Thymus (tissue), 14 donors: ENCODE measurements at places on chromosomes 4 and X. TPM values are rescaled to one million over a fixed set of nuclear protein-coding genes. Genes with fewer than 3 reads are reported as not detected.

Gene MAGEB1
- total RNA-seq = 0.05 TPM

Gene MAGEA12
- total RNA-seq = not detected

Gene IL2RG
- total RNA-seq = 91.6 TPM

Gene FMR1NB
- total RNA-seq = 0.05 TPM

Gene SRPX2
- total RNA-seq = 1.6 TPM

Gene VCX3A
- total RNA-seq = not detected

Gene COX7B2
- total RNA-seq = not detected

Gene NAP1L3
- 3.8 TPM for total RNA-seq

Gene GSPT2
- total RNA-seq = 10.5 TPM

Gene CYLC1
- not detected for total RNA-seq

Gene MAGEE2
- not detected for total RNA-seq

Gene TLR10
- 8.9 TPM for total RNA-seq
